ENCODE measurements at places on chromosomes 7 and 10. TPM values are rescaled to one million over a fixed set of nuclear protein-coding genes. Genes with fewer than 3 reads are reported as not detected.

GRCh38 chr10:1978584-1978983 lies 241.3 kb upstream of the ADARB2 start:
- no peak for DNase-seq

DNA sequence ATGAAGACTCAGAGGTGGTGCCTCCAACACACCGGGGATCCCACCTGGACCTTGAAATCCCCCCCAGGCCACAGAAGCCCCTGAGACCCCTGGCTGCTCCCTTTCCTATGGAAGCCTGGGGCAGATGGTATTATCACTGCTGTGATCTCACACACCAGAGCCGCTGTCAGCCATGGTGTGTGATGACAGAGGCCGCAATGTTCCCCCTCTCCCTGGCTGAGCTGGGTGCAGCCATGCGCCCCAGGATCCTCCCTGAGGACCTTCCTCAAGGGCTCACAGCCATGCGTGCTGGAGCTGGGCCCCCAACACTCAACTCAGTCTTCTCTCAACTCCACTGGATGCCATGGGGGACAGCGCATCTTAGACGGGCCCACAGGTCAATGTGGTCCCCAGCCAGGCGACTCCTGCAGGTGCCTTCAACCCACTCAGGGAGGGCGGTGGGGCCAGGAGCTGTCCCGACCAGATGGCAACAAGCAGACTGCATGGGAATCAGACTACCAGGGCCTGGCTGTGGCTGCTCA lies 44.9 kb downstream of the VIPR2 start:
- DNase-seq = no peak

GRCh38 chr7:134900166-134900982 lies 85.9 kb upstream of the AGBL3 start:
- no peak for DNase-seq

Gene PPRC1
- total RNA-seq = 70.1 TPM

Gene INTS15
- total RNA-seq = 30.6 TPM

GRCh38 chr7:30785786-30786185 lies 14.6 kb downstream of the MINDY4 start:
- DNase-seq = no peak

GRCh38 chr7:156666368-156667109 lies 26.0 kb downstream of the RNF32 start:
- peak; percentile 42 for DNase-seq

DNA sequence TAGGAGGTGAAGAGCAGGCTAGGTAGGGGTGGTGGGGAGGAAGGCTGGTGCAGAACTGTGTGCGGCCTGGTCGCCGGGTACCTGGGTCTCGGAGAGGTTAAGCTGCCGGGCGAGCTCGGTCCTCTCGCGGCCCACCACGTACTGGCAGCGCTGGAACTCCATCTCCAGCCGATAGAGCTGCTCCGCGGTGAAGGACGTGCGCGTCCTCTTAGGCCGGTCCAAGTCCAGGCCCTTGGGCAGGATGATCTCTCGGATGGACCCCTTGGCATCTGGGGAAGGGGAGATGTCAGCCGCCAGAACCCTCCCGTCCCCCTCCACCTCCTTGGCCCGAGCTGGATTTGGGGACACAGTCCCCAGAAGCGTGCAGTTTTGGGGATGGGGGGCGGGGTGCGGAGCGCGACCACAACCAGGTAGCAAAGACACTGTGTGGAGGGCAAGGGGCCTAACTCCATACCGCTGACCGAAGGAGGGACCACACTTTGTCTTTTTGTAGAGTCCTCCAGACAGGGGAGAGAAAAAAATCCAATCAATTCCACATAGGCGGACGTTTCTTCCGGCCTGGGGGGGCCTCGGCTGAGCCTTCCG lies 1.6 kb downstream of the VAX1 start:
- peak; percentile 36 for DNase-seq

Gene NODAL
- total RNA-seq = 29.9 TPM

DNA sequence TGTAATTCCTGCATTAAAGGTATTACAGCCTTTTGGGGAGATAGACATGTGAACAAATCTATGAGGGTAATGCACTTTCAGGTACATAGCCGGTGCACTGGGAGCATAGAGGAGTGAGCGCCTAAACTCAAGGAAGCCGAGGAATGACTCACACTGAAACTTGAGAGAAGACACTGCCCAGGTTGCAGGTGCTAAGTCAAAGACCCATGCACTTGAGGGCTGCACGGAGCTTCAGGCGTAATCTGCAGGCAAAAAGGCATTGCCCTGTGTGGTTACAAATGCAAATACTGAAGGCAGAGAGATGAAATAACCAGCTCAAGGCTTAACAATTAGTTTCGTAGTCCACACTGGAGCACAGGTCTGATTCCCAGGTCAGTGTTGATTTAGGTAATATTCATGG lies 51.0 kb upstream of the OSBPL3 start:
- no peak for DNase-seq

- no peak for DNase-seq
Measured at GRCh38 chr10:132240156-132240555, 53.4 kb downstream of the DPYSL4 start.

GRCh38 chr10:28627102-28627501 lies 50.2 kb upstream of the BAMBI start:
- no peak for DNase-seq

Gene CPA2
- total RNA-seq = not detected

DNA sequence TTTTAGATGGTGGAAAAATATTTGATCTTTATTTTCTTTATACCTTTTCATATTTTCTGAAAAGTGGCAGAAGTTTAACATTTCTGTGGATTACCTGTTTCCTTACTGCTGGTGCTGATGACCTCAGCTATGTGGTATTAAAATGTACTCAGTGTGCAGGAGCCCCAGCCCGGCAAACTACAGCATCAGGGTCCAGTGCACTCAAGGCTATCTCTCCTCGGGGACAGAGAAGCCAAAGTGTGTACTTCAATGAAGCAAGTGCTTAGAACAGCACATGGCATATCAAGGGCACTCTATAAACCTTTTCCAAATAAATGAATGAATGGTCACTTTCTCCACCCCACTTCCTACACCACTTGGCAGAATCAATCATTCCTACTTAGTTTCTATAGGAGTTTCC lies 111.8 kb downstream of the HIP1 start:
- no peak for DNase-seq

Gene AMZ1
- 0.73 TPM for total RNA-seq

Gene ARMC3
- total RNA-seq = 0.16 TPM

Gene FKBP6
- total RNA-seq = not detected

GRCh38 chr10:106224676-106225075 lies 939.8 kb downstream of the SORCS1 start:
- no peak for DNase-seq

DNA sequence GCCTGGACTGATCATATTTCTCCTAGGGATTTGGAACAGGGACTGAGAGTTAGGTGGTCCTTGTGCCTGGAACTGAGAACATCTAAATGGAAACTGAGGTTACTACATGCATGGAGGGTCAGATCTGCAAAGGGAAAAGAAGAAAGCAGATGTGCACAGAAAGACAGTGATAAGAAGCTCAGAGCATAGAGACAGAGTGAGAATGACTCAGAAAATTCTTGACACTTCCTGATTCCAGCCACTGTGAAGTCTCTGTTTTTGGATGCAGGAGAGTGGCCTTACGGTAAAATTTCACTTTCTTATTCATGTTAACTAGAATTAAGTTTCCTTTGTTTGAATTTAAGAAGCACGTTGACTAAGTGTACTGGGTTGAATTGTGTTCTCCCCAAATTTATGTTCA lies 241.7 kb downstream of the TMEM26 start:
- peak; percentile 6 for DNase-seq

Gene MOGAT3
- total RNA-seq = not detected

Gene DGKB
- 11.5 TPM for total RNA-seq

Gene SCART1
- 0.59 TPM for total RNA-seq

Gene OR9A2
- 2.6 TPM for total RNA-seq

Gene KRIT1
- 59.8 TPM for total RNA-seq

DNA sequence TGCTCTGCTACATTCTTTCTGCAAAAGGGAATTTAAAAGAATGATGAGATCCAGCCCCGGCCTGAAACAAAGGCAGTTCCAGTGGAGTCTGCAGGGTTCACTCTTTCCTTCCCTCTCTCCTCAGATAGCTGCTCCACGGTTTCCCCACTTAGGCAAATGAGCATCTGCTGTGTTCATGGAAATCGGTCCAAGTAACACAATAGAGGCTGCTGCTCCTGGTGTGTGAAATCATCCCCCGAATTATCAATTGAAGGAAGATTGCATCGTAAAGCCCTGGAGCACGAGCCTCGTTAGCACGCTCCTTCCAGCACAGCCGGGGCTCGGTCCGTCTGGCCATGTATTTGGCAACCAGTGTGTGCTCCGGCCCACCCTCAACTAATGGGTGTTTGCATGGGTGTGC lies 108.3 kb upstream of the DPP6 start:
- no peak for DNase-seq

Gene GDF2
- not detected for total RNA-seq

DNA sequence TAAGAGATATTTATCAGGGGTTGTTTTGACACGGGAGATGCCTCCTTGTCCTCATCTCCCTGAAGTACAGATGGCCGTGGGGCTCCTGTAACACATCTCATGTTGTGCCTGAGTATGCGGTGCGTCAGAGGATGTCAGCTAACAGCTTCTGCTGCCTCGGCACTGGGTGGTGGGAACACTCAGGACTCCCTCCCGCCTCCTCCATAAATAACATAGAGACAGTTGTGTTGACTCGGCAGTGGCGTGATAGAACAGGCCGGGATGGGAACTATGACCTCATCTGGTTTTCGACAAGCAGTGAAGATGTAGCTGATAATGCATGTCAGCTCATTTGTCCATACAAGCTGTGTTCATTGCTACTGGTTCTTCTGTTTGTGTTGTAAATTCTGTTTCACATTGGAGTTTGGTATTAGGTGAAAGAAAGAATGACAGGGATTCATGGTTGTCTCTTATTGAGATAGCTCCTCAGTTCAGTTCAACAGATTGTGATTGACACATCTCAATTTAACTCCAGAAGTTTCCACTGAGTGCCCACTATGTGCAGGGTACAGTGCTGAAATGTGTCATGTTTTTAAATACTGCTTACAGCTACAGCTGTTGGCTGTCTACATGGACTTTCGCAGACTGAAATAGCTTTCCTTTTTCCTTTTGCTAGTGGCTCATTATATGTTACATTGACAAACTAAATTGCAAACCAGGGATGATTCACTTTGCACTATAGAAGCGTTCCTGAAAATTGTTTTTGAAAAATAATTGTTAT lies 87.4 kb downstream of the CHN2 start:
- DNase-seq = no peak

GRCh38 chr10:70115948-70116682 lies 16.5 kb downstream of the AIFM2 start:
- peak; percentile 84 for DNase-seq

DNA sequence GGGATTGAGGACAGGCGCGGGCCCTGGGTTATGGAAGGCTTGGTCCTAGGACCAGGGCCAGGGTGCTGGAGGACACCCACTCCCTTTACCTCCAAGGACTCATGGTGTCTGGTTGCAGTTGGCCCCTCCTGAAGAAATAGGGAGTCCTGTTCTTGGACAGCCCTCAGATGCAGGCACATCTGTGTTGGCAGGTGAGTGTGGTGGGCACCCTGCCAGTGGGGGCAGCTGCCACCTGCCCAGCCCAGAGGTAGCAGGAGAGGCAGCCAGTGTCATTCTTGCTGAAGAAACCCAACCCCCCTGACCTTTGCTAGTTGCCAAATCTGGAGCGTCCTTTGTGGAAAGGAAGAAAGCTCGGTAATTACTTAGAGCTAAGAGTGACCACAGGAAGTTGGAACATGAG lies 8.3 kb downstream of the GALNT17 start:
- no peak for DNase-seq

DNA sequence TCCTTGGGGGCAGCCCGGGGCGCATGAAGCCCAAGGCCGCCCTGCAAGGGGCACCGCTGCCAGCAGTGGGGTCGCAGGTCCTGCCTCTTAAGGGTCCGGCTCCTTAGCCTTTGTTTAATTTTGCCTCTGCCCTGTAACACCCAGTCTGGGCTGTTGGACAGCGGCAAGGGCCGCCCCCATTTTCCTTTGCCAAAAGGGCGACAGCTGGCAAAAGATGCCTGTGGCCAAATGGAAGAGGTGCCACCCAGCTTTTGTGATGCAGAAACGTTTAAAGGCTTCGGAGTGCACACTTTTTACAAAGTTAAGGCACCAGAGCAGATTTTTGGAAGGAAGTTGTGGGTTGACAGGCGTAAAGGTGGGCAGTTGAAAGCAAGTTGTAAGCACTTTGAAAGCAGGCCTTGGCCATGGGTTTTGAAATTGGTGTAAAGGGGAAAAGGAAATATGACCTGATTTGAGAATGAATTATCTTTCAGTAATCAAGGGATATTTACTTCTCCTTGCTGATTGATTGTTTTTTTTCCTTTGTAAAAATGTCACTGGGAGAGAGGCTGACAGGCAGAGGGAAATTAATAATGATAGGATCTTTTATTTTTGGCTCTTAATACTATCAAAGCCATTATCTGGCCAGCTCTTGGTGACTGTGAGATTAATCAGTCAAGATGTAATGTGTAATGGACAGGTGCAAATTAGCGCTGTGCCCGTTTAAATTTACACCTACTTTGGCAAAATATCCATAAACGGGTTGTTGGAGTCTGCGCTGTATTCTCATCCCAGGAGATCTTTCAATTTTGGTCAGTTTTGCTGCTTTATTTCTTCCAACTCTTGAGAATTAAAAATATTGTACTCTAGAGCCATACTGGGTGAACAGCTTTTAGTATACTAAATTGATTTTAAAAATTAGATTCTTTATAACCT lies 1.2 kb downstream of the CASD1 start:
- DNase-seq = peak; percentile 48

- DNase-seq = peak; percentile 74
Measured at GRCh38 chr10:131651674-131652437, 249.0 kb upstream of the PPP2R2D start.

DNA sequence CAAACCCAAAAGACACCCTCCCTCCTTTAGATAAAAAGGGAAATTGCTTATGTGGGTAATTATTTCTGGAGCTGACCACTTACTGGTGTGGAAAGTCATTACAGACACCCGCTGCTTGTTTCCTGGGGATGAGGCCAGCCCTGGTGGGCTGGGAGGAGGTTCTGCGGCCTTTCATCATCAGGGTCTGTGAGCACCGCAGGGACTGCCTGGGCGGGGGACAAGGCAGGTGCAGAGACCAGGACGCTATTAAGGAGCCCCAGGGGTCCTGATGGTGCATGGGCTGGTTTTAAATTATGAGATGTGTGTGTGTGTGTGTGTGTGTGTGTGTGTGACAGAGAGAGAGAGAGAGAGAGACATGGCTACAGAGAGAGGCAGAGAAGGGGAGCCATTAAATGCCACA lies 171.2 kb downstream of the DNAJB6 start:
- no peak for DNase-seq

DNA sequence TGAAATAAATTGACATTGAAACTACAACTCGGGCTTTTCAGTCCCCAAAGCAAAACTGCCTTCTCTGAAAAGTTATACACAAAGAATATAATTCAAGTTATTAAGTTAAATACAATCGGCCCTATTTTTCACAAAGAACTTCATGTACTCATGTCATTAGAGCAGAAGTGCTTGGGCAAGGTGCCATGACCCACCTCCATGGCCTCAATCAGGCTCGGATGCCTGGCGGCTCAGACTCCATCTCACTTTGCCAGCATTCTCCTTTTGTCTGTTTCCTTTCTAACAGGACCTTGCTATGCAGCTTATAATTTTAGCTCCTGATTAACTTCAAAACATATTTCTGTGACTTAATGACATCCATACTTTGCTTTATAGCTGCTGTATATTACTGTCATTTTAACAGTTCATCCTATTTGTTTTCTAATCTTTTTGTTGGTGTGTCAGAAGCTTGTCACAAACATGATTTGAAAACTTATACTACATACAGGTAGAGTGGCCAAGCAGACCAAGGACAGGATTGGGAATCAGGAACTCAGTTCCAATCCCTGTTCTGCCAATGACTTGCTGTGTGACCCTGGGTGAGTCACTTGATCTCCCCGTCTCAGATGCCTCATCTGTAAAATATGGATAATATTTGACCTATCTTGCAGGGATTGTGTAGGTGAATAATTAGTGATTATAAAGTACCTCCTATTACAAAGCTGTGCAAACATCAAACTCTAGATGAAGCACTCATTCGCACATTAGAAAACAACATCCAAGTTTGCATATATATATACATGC lies 60.8 kb upstream of the ITGA8 start:
- no peak for DNase-seq
